Right lung (tissue), 10 donors: ENCODE measurements at places on chromosomes 2 and 18.

GRCh38 chr2:142872882-142873724, 4.4 kb upstream of the KYNU start:
- no peak for DNase-seq

GRCh38 chr18:48354746-48355260, 54.4 kb downstream of the ZBTB7C start:
- no peak for DNase-seq

DNA sequence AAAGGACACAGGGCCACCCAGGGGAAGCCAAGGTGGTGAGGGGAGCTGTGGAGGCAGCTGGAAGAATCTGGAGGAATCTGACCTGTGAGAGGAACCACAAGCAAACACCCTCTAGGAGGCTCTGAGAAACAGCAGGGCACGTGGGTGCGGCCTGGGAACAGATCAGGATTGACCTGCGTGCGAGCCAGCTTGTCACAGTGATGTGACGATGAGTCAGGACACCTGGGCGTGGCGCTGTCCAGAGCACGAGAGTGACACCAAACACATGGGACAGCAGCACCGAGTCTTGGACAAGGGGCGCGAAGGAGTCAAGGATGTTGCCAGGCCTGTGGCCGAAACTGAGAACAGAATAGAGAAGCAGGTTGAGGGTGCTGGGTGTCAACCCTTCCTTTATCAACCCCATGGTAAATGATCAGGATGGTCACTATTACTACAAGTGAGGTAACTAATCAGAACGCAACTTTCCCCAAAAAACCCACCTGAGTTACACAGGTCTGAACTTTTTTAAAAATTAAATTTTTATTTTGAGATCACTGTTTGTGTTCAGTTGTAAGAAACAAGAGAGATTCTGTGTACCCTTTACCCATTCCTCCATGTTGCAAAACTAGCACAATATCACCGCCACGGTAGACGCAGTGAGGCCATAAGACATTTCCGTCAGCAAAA, 637 bp upstream of the SFT2D3 start:
- no peak for DNase-seq

GRCh38 chr2:11330457-11331142, 13.8 kb downstream of the ROCK2 start:
- no peak for DNase-seq

GRCh38 chr2:10784719-10785118, 27.9 kb downstream of the PDIA6 start:
- no peak for DNase-seq

DNA sequence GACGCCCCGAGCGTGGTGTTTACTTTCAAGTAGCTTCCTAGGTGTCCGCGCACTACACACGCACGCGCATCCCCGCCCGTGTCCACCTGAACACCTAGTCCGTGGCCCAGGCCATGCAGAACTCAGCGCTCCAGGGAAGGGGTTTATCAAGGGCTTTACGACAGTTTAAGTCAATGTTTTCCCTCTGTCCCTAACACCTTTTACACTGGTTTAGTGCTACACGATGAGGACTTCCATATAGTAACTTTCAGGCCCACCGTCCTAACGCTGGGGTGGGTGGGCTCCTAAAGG, 1.4 kb upstream of the BCL2 start:
- DNase-seq, result no peak

DNA sequence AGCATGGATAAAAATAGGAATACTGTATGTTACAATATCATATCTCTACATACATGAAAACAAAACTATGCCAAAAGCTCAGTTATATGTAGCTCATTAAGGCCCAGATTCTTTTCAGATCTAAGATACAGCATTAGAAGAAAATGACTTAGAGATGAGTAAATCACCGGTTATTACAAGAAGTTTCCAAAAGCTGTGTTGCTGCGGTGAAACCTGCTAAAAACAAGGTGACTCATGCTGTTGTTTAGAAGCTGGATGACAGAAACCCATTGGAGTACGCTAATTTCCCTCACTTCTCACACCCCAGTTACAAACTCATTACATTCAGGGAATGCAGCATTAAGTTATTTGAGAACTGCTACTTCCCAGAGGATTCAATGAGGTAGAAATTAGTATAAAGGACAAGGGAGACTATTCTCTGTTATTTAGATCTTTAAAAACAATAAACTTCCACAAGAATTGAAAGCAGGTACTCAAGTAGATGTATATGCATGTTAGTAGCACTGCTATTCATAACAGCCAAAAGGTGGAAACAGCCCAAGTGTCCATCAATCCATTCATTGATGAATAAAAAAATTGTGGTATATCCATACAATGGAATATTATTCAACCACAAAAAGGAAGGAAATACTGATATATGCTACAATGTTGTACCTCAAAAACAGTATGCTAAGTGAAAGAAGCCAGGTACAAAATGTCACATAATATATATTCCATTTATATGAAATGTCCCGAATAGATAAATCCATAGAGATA, 32.6 kb downstream of the RBKS start:
- DNase-seq, result no peak

DNA sequence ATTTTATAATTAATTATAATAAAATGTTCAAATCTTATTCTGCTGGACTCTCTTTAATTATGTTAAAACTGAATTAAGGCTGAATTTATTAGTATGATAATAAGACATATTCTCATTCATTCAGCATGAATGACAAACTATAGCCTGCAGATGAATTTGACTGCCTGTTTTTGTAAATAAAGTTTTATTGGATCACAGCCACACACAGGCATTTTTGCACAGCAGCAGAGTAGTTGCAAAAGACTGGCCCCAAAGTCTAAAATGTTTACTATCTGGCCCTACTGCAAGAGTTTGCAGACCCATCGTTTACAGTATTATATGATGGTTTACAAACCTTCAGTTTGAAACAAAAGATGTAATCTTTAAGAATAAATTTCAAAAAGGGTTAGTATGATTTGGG, 58.6 kb downstream of the RMDN2 start:
- DNase-seq, result no peak

GRCh38 chr2:71938659-71939587, 208.7 kb downstream of the CYP26B1 start:
- no peak for DNase-seq

DNA sequence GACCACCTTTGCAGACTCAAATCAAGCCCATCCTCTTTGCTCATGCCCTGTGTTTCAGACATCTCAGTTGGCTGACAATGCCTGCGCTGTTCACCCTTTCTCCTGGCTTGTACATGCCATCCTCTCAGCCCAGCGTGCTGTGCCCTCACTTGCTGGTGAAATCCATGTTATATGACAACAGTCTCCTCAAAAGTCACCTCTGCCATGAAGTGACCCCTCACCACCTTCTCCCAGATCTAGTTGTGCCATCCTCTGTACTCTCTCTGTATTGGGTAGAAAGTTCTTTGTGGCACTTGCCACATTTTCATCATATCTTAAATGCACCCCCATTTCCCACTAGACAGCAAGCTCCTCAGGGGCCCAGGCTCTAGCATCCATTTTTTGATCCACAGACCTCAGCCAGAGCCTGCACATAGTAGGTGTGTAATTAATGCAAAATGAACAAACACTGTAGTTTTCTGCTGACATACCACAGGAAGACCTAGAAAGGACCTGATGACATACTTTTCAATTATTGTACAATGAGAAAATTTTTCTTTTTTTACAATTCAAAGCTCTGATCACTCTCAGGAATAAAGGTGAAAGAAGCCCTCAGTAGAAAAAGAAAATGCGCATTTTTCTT, 22.8 kb downstream of the ZEB2 start:
- no peak for DNase-seq

- no peak for DNase-seq
Observed at GRCh38 chr18:44709307-44710126, 28.8 kb downstream of the SETBP1 start.

GRCh38 chr2:104982111-104982510, 55.8 kb upstream of the MRPS9 start:
- DNase-seq, result no peak

DNA sequence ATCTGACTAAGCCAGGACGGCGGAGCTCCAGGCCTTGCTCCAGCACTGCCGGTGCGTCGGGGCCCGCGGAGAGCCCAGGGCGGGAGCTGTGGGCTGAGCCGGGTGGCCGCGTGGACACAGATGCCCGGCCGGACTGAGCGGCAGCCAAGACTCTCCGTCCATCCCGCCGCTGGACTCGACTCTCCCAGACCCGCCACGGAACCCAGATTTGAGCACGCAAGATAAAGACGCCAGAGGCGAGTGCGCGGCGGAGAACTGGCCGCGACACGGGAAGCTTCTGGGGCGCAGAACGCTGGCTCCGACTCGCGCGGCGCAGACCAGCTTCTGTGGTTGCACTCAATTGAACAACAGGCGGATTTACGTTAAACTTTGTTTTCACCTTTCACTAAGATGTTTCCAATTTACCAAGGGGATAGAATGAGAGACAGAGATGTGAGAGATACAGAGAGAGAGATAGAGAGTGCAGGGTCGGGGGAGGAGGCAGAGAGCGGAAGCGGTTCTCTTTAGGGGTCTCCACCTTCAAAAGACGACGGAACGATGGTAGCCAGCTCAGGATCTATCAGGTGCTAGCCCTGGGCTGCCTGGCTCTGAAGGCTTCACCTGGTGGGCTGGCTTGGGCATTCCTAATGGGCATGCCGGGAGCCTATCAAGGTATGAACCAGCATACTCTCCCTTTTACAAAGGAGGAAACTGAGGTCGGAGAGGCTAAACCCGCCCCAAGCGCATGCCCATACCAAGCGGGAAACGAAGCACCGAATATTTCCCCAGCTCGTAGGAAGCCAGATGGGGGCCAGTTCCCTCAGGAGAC, 10.4 kb upstream of the EN1 start:
- DNase-seq, result no peak

DNA sequence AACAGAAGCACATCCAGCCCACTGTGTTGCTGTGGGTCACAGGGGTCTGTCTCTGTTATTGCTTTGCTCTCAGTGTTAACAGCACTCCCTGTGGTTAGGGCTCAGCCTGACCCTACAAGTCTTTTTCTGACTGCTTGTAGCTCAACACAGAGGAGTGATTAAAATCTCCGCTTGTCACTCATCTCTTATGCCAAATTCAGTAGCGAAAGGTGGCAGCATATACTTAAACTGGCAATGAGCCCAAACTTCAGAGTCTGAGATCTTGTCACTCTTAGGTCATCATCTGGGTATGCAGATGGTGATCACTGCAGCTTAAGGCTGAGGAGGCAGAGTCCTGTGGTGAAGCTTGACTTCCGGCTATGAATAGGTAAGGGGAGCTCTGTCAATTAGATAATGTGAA, 63.3 kb upstream of the CSRNP3 start:
- no peak for DNase-seq

GRCh38 chr18:79467126-79467525, 71.4 kb downstream of the NFATC1 start:
- DNase-seq, result no peak

DNA sequence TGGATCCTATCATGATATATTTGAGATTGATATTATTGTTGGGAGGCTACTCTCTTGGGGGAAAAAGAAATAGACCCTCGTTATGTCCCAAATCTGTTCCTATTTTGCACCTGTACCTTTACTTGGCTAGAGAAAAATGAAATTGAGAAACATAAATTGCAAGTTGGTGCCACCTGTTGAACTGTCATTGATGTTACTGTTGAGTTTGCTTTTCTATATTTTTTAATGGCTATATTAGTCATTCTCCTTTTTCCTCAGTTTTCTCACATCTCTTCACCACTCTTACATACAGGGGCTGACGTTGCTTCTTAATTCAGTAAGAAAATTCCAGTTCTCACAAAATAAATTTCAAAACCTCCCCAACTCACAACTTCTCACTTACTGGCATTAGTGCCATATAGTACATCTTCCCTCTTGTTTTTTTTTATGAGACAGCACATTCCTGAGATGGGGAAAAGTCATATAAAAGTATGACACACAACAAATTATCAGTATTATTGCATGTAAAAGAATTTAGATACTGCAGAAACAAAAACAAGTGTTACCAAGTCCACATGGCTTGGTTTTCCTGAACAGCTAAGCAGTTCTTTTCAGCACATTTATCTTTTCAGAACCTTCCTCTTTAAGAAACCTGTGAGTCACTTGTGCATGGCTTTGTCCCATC, 348.3 kb upstream of the DSEL start:
- no peak for DNase-seq

DNA sequence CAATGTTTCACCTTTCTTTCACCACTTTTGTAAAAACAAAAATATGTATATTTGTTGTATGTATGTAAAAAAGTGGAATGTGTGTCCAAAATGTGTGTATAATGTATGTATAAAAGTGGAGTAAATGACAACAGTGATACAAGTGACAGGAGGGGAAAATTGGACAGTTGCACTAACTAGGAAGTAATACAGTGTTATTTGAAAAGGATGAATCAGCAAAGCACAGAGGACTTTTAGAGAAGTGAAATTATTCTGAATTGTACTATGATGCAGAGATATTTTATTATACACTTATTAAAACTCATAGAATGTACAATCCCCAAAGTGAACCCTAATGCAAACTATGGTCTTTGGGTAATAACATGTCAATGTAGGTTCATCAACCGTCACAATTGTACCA, 331.3 kb upstream of the CNTNAP5 start:
- DNase-seq, result no peak

DNA sequence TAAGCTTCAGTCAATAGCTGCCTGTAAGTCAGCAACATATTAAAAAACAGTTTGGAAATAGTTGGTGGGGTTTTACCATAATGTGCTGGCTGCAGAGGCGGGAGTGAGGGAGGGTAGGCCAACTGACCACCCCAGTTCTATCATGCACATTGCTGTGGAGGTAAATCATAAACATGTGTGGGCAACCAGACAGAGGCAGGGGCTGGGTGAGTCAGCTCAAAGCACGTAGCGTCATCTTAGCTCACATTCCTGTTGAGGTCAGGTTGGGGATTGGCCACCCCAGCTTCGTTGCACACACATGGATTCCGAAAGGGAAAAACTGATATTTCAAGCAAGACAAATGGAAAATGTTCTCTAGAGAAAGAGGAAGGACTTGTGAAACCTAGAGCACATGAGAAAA, 19.5 kb downstream of the GPR45 start:
- DNase-seq, result no peak

GRCh38 chr2:25281522-25281921, 60.2 kb downstream of the DNMT3A start:
- DNase-seq, result no peak

GRCh38 chr2:33275689-33276444, 200.6 kb upstream of the RASGRP3 start:
- no peak for DNase-seq

GRCh38 chr2:205543937-205544702, 138.2 kb upstream of the NRP2 start:
- DNase-seq, result no peak

DNA sequence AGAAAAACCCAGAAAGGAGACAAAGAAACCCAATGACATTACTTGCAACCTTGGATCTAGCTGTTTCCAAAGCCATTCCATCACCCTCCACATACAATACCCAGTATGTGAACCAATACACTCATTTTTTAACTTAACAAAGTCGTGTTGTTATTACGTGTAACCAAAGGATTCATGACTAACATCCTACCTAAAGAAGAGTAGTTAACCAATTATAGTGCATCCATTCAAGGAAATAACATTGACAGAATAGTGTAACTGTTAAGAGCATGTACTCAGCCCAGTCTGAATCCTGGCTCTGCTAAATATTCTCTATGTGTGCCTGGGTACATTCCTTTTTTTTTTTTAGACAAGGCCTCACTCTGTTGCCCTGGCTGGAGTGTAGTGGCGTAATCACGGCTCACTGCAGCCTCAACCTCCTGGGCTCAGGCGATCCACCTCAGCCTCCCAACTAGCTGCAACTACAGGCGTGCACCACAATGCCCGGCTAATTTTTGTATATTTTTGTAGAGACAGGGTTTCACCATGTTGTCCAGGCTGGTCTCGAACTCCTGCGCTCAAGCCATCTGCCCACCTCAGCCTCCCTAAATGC, 9.9 kb downstream of the TLK1 start:
- DNase-seq, result no peak

GRCh38 chr2:12817870-12818269, 101.1 kb downstream of the TRIB2 start:
- DNase-seq, result no peak

GRCh38 chr18:43010611-43011010, 104.9 kb downstream of the RIT2 start:
- DNase-seq, result no peak
